ENCODE measurements at places on chromosomes 1 and 21. TPM values are rescaled to one million over a fixed set of nuclear protein-coding genes. Genes with fewer than 3 reads are reported as not detected.

Gene PLEKHN1
- not detected for total RNA-seq

Gene LAD1
- 8.6 TPM for total RNA-seq

Gene CRNN
- not detected for total RNA-seq

Gene GUCA2B
- total RNA-seq: not detected

Gene ALX3
- not detected for total RNA-seq

Gene AIRE
- not detected for total RNA-seq

Gene RNF115
- 8.3 TPM for total RNA-seq

Gene OR2L5
- not detected for total RNA-seq

Gene CALML6
- not detected for total RNA-seq

Gene MXRA8
- total RNA-seq: 672 TPM

Gene DMBX1
- not detected for total RNA-seq

Gene CLCN6
- 17.8 TPM for total RNA-seq
